ENCODE measurements at places on chromosomes 11 and 22.

GRCh38 chr11:77525455-77526091, 51.7 kb upstream of the PAK1 start:
- no peak for DNase-seq

GRCh38 chr11:94737171-94737611, 31.0 kb upstream of the AMOTL1 start:
- no peak for DNase-seq

GRCh38 chr11:113242060-113242459, 72.3 kb upstream of the TTC12 start:
- no peak for DNase-seq

GRCh38 chr11:3132831-3133260, 32.3 kb downstream of the OSBPL5 start:
- DNase-seq = no peak

- DNase-seq = no peak
These were observed 18.8 kb downstream of the CSNK1E start for GRCh38 chr22:38298312-38299005.

- no peak for DNase-seq
These were observed 176.1 kb downstream of the LRRC4C start for GRCh38 chr11:41283191-41283930.

- DNase-seq = no peak
These were observed 35.5 kb upstream of the TTC12 start for GRCh38 chr11:113278925-113279324.
